ENCODE measurements at places on chromosomes 1 and 21. TPM values are rescaled to one million over a fixed set of nuclear protein-coding genes. Genes with fewer than 3 reads are reported as not detected.

Gene ARHGEF16
- total RNA-seq: 2.5 TPM

DNA sequence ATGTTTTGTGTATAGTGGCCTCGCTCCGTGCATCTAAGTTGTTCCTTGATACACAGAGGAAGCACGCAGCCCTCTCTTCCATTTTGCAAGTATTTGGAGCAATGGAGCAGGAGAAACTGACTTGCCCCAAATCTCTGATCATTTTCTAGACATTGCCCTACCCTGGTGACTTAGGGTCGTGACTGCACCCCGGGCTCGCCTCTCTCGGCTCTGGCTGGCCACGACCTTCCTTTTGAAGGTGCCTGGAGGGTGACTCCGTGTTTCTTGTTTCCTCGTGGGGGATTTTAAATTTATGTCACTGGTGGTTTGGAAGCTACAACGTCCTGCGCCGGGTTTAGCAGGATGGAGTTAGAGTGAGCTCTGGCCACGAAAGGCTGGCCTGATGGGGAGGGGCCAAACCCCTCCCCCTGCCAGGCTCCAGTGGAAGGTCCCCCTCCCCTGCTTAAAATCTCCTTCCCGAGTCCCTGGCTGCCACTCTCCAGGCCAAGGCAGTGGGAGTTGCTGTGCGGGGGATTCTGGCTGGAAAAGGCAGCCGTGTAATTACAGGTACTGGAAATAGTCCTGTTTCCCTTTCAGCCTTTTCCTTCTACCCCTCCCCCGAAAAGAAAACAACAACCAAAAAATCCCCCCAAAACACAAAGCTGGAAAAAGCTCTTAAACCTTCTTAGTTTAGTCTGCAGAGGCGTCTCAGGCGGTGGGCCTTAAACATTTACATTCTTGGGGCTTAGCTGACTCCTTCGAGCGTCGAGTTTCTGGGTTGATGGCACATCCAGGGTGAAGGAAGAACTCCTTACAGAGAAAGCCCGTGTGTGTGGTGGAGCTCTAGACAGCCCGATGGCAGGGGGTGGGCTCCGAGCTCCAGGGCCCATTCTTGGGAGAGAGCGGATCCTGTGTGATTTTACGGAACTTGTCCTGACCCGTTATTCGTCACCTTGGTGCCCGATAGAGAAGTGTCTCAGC, 28.1 kb downstream of the SPSB1 start:
- no peaks in the 10 kb centered on the region for H3K36me3 ChIP-seq
- no peaks in the 10 kb centered on the region for H3K27me3 ChIP-seq
- DNase-seq: no peak
- peak overlapping the region; percentile 11 for H3K4me3 ChIP-seq
- H3K4me1 ChIP-seq: peaks cover 49% of the 10 kb centered on the region

- H3K4me3 ChIP-seq: no peak overlapping the region
- H3K27ac ChIP-seq: no peak overlapping the region
- H3K36me3 ChIP-seq: no peaks in the 10 kb centered on the region
- H3K27me3 ChIP-seq: no peaks in the 10 kb centered on the region
Measured at GRCh38 chr21:42221581-42222345, 2.8 kb downstream of the ABCG1 start.

DNA sequence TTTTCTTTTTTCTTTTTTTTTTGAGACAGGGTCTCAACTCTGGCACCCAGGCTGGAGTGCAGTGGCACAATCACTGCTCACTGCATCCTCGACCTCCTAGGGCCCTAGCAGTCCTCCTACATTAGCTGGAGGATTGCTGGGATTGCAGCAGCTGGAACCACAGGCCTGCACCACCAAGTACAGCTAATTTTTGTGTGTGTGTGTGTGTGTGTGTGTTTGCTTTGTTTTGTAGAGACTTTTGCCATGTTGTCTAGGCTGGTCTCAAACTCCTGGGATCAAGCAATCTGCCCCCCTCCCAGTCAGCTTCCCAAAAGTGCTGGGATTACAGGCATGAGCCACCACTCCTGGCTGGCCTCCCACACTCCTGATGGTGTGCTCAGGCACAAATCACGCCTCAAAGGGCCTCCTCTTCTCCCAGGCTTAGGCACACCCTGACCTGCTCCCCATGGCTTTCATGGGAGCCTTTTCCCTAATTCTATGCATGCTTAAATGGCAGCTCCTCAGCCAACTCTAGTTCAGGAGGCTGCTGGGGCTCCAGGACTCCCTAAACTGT, 9.4 kb downstream of the FAM229A start:
- DNase-seq: no peak
- no peaks in the 10 kb centered on the region for H3K36me3 ChIP-seq
- H3K4me3 ChIP-seq: no peak overlapping the region
- peaks cover 24% of the 10 kb centered on the region for H3K4me1 ChIP-seq
- H3K27ac ChIP-seq: peak overlapping the region; percentile 90

GRCh38 chr1:156251527-156251926, 3.7 kb upstream of the PAQR6 start:
- no peaks in the 10 kb centered on the region for H3K4me1 ChIP-seq
- no peak overlapping the region for H3K4me3 ChIP-seq
- no peaks in the 10 kb centered on the region for H3K27me3 ChIP-seq
- no peaks in the 10 kb centered on the region for H3K36me3 ChIP-seq

GRCh38 chr1:26555550-26555981, 26.0 kb downstream of the RPS6KA1 start:
- no peak overlapping the region for H3K27ac ChIP-seq
- no peaks in the 10 kb centered on the region for H3K36me3 ChIP-seq
- DNase-seq: no peak
- H3K4me3 ChIP-seq: no peak overlapping the region
- H3K4me1 ChIP-seq: no peaks in the 10 kb centered on the region
- no peaks in the 10 kb centered on the region for H3K27me3 ChIP-seq

DNA sequence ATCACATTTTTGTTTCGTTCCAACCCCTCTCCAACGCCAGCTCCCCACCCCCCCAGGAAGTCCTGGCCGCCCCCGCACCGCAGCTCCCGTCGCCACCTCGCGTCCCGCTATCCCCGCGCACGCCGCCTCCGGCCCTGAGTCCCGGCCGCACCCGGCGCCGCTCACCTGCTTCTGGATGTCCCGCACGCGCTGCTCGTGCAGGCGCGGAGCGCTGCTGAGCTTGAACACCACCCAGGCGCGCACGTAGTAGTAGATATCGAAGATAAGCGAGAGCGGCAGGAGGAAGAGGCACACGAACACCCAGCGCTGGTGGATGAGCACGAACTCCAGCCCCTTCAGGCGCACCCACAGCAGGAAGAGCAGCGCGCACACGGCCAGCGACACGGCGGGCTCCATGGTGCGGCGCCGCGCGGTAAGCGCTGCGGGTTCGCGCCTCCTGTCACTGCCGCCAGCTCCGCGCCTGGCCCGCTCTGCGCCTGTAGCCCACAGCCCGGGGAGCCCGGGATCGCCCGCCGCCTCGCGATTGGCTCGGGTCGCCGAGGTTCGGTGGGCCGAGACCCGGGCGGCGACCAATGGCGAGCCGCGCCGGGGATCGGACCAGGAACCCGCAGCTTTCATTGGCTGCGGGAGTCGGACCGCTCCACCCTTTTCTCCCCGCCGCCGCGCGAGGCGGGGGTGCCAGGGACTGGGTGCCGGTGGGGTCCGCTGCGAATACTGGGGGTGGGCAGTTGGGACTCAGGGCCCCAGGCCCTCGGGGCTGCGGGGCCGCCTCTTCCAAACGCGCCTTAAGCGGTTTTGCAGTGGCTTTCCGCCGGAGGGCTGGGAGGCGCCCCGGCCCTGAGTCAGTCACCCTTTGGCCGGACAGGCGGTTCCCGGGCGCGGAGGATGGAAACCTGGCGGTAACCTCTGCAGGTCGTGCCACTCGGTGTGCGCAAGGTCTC, at the start of gene DHCR24:
DHCR24 (minus strand) TSS at position 472 of the 941 bp plus-strand sequence; CDS start at position 396, 76 bp downstream.
- DNase-seq: peak; percentile 85
- peak within 1 kb of the TSS; percentile 72 for H3K4me3 ChIP-seq
- no peaks in the 10 kb centered on the region for H3K36me3 ChIP-seq
- H3K4me1 ChIP-seq: peaks cover 11% of the 10 kb centered on the region

- DNase-seq: no peak
- peaks cover 7% of the 10 kb centered on the region for H3K4me1 ChIP-seq
- H3K27ac ChIP-seq: no peak overlapping the region
- H3K36me3 ChIP-seq: no peaks in the 10 kb centered on the region
- no peaks in the 10 kb centered on the region for H3K27me3 ChIP-seq
Measured at GRCh38 chr1:22880174-22880601, 92.5 kb downstream of the LACTBL1 start.

- DNase-seq: peak; percentile 5
- no peaks in the 10 kb centered on the region for H3K36me3 ChIP-seq
- H3K27ac ChIP-seq: no peak overlapping the region
- H3K27me3 ChIP-seq: no peaks in the 10 kb centered on the region
- no peak overlapping the region for H3K4me3 ChIP-seq
Measured at GRCh38 chr1:227889863-227890405, 57.8 kb downstream of the WNT9A start.

Gene RGS7
- total RNA-seq: 0.43 TPM

- H3K27me3 ChIP-seq: no peaks in the 10 kb centered on the region
- peak; percentile 42 for DNase-seq
Measured at GRCh38 chr1:232704694-232705680, 75.1 kb upstream of the SIPA1L2 start.

DNA sequence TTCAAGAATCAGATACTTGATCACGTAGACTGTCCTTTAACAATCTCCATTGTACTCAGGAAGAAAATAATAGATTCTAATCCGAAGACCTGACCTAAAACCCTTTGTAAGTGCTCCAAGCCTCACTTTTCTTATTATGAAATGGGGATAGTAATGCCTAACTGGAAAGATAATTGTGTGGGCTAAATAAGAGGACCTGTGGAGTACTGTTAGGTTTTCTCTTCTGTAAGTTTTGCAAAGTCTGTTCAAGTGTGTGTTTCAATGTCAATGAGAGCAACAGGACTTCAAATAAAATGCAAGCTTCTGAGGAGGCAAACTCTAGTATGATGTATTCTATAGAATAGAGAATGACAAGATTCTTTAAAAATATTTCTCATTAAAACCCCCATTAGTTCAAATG, 348.6 kb downstream of the USP25 start:
- DNase-seq: no peak
- no peak overlapping the region for H3K27ac ChIP-seq
- no peak overlapping the region for H3K4me3 ChIP-seq
- H3K36me3 ChIP-seq: no peaks in the 10 kb centered on the region

DNA sequence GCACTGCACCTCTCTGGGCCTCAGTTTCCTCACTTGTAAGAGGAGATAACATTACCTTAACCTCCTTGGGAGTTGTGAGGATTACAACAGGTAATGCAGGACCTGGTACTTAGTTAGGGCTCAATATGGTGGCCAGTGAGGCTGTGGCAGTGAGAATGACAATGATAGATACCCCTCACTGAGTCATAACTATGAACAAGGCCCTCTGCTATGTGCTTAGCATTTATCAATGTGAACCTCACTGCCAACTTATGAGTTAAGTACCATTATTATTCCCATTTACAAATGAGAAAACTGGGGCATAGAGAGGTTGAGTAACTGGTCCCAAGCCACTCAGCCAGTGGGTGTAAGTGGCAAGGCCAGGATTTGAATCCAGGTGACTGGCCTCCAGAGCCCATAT, 64.4 kb downstream of the HMGB4 start:
- H3K27me3 ChIP-seq: no peaks in the 10 kb centered on the region
- H3K27ac ChIP-seq: no peak overlapping the region
- no peaks in the 10 kb centered on the region for H3K36me3 ChIP-seq
- DNase-seq: no peak
- H3K4me3 ChIP-seq: no peak overlapping the region
- H3K4me1 ChIP-seq: no peaks in the 10 kb centered on the region

DNA sequence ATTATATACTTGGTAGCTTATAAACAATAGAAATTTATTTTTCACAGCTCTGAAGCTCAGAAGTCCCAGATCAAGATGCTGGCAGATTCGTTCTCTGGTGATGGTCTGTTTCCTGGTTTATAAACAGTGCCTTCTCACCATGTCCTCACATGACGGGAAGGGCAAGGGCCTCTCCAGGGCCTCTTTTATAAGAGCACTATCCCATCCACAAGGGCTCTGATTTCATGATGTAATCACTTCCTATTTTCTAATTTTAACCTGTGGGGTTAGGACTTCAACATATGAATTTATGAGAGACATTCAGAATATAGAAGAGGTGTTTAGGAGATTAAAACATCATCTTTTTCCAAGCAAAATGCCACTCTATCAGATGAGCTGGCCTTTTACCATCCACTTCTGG, 32.1 kb upstream of the PLPPR4 start:
- no peaks in the 10 kb centered on the region for H3K27me3 ChIP-seq
- DNase-seq: no peak
- no peaks in the 10 kb centered on the region for H3K4me1 ChIP-seq
- H3K4me3 ChIP-seq: no peak overlapping the region

DNA sequence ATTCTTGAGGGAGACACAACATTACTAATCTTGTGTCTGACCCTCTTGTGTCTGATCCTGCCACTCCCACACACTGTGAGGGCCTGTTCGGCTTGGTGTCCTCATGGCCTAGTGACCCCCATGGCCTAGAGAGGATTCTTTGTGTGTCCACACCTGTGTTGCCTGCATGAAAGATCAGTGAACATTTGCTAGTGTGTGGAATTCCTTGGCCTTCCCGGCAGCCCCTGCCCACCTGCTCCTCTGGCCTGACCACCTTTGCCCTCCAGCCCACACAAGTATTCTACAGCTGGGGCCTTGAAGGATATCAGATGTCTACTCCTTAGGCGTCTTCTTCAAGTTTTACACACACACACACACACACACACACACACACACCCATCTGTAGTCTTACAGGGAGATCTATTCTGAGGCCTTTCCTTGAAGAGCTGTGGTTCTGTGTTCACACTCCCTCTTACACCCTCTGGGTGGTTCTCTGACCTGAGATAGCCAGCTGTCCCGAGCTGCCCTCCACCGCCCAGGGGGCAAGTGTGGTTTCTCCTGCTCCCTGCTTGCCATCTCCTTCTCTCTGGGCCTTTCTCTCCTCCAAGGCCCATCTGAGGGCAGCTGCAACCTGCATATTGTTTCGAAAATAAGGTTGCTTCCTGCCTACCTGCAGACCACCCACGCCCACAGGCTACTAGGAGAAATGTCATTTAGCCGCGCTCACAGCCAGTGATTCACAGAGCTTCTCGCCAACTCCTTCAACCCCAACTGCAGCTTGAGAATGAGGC, 45.4 kb downstream of the CD247 start:
- H3K27me3 ChIP-seq: no peaks in the 10 kb centered on the region
- no peak overlapping the region for H3K27ac ChIP-seq
- no peak for DNase-seq
- H3K4me3 ChIP-seq: no peak overlapping the region
- H3K36me3 ChIP-seq: no peaks in the 10 kb centered on the region

Gene PALMD
- 19.9 TPM for total RNA-seq

DNA sequence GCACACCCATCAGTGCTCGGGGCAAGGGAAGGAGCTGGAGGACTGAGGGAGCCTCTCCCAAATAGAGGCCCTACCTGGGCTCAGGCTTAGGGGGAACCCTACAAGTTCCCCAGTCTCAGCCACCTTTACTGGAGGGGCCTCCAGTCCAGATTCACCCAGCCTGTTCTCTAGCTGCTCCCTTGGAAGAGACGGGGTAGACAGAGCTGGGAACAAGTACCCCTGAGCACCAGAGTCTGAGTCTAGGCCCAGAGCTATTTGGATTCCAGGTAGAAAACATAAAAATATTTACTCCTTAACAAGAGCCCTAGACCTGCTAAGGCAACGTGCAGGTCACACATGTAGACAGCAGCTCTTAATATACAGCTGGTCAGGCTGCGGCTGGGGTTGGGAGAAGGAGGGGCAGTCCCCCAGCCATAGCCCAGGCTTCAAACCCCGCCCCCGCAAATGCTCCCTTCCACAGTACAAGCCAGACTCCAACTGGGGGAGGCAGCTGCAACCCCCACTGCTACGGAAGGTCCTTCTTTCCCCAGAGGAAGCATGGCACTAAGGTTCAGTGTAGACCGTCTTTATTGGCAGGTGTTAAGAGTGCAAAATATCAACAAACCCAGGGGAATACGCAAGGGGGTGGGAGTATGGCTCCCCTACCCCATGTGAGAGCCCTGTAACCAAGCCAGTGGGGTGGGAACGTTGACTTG, 8.0 kb downstream of the TENT5B start:
- H3K4me3 ChIP-seq: no peak overlapping the region
- H3K27ac ChIP-seq: no peak overlapping the region
- no peaks in the 10 kb centered on the region for H3K36me3 ChIP-seq
- no peaks in the 10 kb centered on the region for H3K27me3 ChIP-seq
- H3K4me1 ChIP-seq: peaks cover 8% of the 10 kb centered on the region
